ENCODE measurements at places on chromosomes 2 and 18. TPM values are rescaled to one million over a fixed set of nuclear protein-coding genes. Genes with fewer than 3 reads are reported as not detected.
A peak's percentile ranks its signal among the peaks of the same experiment; 100 is the strongest.

DNA sequence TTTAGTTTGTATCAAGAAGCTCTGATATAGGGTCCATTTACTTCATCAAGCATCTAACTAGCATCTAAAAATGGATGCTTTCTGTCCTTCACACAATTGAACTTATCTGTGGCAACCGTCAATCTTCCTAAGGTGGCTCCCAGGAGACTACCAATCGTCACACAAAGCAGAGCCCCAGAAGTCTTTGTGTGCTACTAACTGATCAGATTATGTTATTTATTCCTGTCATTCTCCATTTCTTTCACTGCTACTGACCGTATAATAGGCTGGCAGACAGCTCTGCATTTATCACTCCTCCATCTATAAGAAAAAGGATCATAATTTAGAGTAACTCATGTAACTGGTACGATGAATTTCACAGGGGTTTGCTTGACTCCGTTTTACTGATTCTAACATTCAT, 585.0 kb upstream of the NXPH2 start:
- DNase-seq = no peak

DNA sequence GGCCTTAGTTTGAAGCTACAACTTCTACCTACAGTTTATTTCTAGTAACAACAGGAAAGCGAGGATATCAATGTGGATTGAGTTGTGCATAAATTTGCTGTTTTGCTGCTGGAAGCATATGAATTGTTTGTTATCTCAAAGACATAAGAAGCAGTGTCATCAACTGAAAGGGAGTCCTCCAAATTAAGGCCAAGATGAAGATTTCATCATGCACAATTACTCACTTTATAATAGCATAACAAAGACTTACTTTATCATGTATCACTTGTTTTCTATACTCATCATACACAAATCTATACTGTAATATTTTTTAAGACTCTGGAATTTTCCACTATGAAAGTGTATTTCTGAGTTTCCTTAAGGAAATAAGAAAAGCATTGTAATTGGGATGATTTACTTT, 136.1 kb upstream of the FANCL start:
- no peak for DNase-seq

DNA sequence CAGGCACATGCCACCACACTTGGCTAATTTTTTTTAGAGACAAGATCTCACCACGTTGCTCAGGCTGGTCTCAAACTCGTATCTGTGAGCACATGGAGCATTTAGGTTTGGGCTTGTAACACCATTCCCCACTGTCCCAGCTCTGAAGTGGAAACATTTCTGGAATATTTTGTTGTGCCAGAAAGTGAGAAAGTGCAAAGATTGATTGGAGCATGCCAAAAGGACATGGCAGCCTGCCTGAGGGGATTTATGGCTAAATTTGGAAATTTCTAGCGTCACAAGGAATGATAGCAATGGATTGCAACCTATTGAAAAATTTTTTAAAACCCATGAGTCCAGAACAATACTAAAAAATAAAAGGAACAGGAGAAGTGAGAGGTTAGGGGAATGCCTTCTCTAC, 136.8 kb downstream of the ESCO1 start:
- DNase-seq = peak; percentile 66

DNA sequence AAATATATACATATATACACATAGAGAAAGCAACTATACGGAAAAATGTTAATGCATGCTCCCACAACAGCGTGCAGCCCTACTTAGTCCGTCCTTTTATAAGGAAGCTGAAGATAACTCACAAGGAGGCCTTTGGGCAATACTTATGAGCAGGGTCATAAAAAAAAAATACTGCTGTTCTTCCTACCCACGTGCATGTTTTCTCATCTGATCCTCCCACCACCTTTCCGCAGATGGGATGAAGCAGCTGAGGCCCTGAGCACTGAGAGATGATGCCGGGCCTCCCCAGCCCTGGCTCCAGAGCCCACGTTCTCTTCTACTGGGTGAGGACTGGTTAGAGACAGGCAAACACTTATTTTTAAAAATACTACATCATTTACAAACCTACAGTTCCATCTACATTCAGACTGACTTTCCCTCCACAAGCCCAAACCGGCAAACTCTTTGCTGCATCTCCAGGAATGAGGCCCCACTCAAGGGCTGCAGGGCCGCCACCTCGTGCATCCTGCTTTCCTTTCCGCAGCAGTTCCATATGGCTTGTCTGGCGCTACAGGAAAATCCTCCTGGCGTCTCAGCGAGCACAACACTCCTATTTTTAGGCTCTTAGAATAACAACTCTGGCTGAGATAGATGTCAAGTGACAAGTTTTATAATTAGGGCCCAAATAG, 41.6 kb downstream of the TBC1D8 start:
- DNase-seq = no peak

GRCh38 chr2:210503001-210503623, 26.6 kb upstream of the LANCL1 start:
- DNase-seq = peak; percentile 54

- no peak for DNase-seq
These were observed 122.6 kb downstream of the LRP1B start for GRCh38 chr2:142008135-142008744.

- DNase-seq = no peak
These were observed 747.9 kb downstream of the SOCS6 start for GRCh38 chr18:71036783-71037182.

The TSPYL6 gene
- total RNA-seq = 0.12 TPM

- DNase-seq = no peak
These were observed 156.7 kb downstream of the ARHGAP28 start for GRCh38 chr18:6885992-6886796.

The FHOD3 gene
- 42.0 TPM for total RNA-seq

- no peak for DNase-seq
These were observed 63.8 kb downstream of the TTC21B start for GRCh38 chr2:165889798-165890197.

- no peak for DNase-seq
These were observed 189.4 kb upstream of the CWC22 start for GRCh38 chr2:180196419-180196977.

DNA sequence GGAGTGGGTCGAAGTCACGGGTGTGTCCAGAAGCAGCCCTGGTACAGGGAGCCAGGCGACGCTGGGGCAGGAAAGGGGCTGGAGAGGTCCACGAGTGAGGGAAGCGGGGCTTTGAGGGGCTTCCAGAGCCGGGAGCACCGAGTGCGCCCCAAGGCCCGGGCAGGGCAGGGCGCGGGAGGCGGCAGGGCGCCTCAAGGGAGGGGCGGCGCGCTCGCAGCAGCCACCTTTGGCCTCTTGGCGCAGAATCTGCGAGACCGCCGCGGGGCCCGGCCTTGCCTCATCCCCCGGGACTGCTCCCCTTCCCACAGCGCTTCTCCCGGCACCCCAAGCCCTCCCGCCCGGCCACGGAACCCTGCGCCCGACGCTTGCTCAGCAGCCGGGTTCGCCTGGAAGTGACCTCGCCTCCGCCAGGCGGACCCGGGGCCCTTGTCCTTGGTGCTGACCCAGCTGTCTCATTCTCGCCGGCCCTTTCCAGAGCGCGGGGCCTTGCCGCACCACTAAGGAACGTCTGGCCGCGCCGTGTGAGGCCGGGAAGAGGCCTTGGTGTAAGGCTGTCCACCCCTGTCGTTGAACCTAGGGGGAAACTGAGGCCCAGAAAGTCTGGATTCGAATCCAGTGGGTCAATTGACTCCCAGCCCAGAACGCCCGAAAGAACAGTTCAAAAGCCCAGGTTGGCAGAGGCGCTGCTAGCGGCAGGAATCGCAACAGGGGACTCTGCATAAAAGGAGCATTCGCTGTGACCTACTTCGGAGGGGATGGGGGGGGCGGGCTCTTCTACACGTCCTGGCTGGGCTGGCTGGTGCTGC, 584 bp upstream of the DNER start:
- DNase-seq = peak; percentile 71

DNA sequence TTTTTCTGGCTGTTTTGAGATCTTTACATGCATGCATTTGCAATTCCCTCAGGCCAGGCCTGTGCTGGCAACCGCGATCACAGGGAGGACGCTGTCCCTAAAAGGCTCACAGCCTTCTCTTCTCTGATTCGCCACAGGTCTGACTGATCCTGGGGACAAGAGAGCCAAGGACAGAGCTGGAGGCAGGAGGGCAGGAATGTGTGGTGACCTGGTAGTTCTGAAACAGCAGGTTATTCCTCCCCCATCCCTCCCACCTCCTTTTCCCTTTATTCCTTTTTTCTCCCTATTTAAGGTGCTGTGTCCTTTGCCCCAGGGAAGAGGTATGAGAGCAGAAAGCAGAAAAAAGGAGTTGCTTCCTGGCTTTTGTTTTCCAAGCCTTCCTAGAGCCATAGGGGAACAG, 21.9 kb downstream of the TMEM177 start:
- no peak for DNase-seq

GRCh38 chr2:39469807-39470206, 32.7 kb upstream of the MAP4K3 start:
- no peak for DNase-seq

GRCh38 chr2:56985609-56986008, 801.8 kb downstream of the CCDC85A start:
- no peak for DNase-seq

The VIL1 gene
- not detected for total RNA-seq
